ENCODE measurements at places on chromosomes 16 and 17.

- no peak for DNase-seq
Observed at GRCh38 chr17:74417178-74418045, 14.5 kb upstream of the GPRC5C start.

- DNase-seq = no peak
Observed at GRCh38 chr16:9843424-9844018, 338.7 kb downstream of the GRIN2A start.

DNA sequence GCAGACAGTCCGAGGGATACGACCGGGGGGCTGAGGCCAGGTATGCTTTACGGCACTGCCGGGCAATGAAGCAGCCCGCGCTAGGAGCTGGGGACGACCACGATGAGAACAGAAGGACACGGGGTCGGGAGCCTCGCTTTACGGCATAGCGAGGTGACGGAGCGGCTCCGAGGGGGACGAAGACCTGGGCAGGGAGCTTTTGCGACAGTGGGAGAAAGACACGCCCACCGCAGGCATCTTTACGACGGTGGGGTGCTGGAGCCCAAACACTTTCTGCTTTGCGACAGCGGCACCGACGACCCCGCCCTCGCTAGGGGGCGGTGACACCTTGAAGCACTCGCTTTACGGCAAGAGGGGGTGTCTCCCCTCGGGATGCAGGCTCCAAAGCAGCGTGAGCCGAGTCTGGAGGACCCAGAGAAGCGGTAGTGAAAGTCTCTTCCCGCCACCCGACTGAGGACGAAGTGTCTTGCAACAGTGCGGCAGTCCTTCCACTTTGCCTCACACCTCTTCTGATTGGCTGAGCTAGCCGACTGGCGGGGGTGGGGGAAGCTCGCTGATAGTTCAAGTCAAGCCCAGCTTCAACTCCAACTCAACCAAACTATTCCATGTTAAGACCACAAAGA lies 350 bp upstream of the NEURL4 start:
- peak; percentile 98 for DNase-seq

DNA sequence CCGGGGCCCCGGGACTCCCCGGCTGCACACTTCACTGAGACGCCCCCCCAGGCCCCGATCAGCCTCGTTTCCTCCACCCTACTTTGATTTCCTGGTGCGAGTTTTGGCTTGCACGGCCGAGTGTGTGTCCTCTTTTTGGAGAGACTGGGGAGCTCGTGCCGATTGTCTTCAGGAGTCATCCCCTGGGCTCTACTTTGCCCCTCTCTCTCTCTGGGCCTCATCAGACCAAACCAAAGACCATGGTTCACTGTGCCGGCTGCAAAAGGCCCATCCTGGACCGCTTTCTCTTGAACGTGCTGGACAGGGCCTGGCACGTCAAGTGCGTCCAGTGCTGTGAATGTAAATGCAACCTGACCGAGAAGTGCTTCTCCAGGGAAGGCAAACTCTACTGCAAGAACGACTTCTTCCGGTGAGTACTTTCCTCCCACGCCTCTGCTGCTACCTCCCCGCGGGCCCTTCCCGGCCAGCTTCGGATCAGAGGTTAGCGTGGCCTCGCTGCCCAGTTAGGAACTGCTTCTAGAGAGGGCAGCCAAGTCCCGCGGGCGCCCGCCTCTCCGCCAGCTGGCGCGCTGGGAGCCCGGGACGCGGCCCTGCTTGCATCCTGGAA lies 787 bp downstream of the LHX1 start:
- DNase-seq = no peak

DNA sequence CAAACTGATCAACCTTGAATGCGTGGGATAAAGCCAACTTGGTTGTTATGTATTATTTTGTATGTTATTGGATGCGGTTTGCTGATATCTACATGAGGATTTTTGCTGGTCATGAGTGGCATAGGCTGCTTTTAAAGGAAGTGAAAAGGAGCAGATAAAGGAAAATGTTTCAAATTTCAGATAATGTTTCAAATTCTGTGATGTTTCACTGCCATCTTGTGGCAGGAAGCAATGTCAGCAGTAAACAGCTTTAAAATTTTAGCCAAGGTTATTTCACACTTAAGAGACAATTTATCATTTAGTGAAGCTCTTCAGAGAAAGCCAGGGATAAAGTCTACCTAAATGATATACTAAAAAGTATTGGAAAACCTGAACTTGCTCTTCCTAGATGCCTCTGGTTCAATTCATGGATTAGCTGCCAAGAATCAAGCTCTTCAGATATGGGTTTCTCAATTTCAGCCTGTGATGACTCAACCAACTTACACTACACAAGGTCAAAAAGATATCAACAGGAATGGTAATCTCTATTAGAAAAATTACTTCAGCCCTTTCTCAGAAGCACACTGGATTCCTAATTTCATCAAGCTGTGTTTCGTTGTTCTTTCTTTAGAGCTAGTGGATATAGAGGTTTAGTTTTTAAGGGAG lies 136.0 kb upstream of the C17orf78 start:
- peak; percentile 7 for DNase-seq

All from midbrain (tissue), 1 donor.